ENCODE measurements at places on chromosomes 5 and 9.

GRCh38 chr9:136710543-136710942 lies 1.8 kb upstream of the DIPK1B start:
- DNase-seq: no peak

DNA sequence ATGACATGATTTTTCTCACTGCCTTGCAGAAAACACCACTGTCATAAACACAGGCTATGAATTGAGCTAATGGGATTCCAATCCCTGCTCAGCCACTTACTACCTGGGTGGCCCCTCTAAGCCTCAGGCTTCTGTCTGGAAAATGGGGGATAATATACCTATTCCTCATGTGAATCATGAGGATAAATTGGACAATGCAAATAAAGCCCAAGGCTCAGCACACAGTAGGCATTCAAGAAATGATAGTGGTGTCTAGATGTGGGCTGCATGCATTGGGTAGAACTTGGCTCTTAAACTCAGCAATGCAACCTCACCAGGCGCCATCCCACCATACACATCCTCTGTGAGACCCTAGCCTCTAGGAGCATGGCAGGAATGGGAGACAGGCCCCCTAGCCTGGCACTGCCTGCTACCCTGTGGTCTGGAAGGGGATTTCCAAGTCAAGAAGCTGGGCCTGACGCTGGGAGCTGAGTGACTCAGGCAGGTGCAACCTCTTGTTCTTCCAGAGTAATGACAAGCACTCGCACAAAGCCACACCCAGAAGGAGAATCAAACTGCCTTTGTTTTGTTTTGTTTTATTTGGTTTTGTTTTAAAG lies 2.3 kb upstream of the TNIP1 start:
- DNase-seq: no peak

DNA sequence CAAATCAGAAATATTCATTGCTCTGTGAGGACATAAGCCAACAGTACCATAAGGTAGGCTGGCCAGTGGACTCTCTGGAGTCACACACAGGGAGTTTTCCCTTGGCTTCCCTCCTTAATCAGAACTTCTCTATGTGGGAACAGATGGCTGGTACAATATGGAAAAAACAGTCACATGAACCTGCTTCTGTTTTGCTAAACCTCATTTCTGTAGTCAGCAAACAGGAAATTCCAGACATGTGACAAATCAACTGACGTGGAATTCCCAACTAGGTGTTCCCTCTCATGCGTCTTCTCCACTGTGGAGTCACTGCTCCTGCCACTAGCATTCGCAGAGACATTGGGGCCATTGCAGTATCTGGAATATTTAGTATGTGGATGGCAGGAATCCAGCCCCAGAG lies 617.6 kb downstream of the KIF4B start:
- DNase-seq: no peak

- DNase-seq: no peak
Observed at GRCh38 chr9:126839301-126839700, 21.1 kb upstream of the ZBTB34 start.
